Activated T-helper 2 cell treated with anti-CD3 and anti-CD28 coated beads, Interferon-gamma antibody, Interleukin-2, Interleukin-4, amounts not matched to agents 10 μg/mL and 5 μg/mL and 100 μg/mL, durations not matched to agents 14 hours and 24 hours and 36 hours (primary cell): ENCODE measurements at places on chromosomes 7 and 10. TPM values are rescaled to one million over a fixed set of nuclear protein-coding genes. Genes with fewer than 3 reads are reported as not detected.
A peak's percentile ranks its signal among the peaks of the same experiment; 100 is the strongest.

DNA sequence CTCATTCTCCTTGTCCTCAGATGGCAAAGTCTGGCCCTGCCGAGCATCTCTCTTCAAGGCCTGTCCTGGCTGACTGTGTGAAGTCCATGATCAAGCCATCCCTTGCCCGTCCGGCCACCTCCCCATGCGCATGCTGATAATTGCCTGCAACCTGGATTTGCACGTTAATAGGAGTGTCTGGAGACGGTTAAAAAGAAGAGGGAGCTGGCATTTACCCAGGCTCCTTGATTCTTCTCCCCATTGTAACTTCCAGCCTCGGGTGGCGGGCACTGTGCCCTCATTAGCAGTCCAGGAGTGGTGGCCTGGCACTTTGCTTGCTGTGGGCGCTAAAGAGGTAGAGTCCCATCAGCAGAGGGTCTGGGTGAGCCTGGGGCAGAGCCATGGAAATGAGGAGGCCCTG is 157.4 kb downstream of the C10orf105 start:
- H3K4me1 ChIP-seq: no peaks in the 10 kb centered on the region
- H3K27me3 ChIP-seq: peaks cover 15% of the 10 kb centered on the region
- no peak overlapping the region for H3K27ac ChIP-seq
- no peak overlapping the region for H3K4me3 ChIP-seq
- H3K36me3 ChIP-seq: no peaks in the 10 kb centered on the region
- DNase-seq: no peak

DNA sequence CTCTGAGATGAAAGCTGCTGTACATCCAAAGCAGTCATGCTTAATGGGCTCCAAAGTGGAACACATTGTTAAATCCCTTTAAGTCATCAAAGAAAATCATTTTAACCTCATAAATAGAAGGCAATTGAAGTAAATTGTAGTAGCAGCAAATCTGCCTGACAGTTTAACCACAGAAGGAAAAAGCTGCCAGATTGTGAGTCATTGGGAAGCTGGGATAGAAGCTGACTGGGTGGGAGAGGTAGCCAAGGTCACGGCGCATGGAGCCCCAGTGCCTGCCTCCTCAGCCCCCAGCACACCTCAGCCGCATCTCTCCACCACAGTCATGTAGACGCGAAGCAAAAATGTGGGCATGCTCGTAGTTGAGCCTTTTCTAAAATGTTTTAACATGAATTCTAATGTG is 44.0 kb downstream of the TARP start:
- peaks cover 55% of the 10 kb centered on the region for H3K4me1 ChIP-seq
- peaks cover 59% of the 10 kb centered on the region for H3K36me3 ChIP-seq
- DNase-seq: no peak
- H3K27me3 ChIP-seq: no peaks in the 10 kb centered on the region
- H3K4me3 ChIP-seq: no peak overlapping the region
- no peak overlapping the region for H3K27ac ChIP-seq

DNA sequence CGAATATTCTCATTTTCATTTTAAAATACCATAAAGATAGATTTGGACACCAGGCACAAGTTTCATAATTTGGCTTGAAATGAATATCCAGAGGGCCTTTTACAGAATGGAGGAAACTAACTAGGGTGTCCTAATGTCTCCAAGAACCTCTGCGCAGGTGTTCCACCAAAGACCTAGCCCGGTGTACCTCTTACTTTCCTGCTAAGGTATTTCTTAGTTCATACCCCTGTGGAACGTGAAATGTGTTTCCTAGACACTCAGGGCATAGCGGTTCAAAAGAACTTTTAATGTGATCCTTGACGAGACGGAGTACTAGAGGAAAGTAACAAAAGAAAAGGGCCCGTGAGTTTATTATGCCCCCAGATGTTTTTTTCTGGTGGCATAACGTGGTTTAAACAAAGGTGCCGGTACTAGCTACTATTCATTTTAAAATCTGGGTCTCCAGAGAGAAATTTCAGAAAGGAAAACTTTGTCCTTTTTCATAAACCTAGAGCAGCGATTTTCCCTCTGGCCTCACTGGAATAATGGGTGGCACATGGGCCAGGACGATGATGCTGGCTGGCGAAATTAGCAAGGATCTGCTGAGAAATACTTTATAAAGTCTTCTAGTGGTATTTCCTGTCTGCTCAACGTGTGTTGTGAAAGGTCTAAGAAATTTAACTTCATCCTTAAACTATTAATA is 1.4 kb downstream of the APBB1IP start:
- peaks cover 28% of the 10 kb centered on the region for H3K36me3 ChIP-seq
- peak overlapping the region; percentile 86 for H3K27ac ChIP-seq
- H3K4me3 ChIP-seq: peak overlapping the region; percentile 92
- no peaks in the 10 kb centered on the region for H3K27me3 ChIP-seq
- H3K4me1 ChIP-seq: peaks cover 46% of the 10 kb centered on the region

- H3K27me3 ChIP-seq: no peaks in the 10 kb centered on the region
- H3K4me1 ChIP-seq: no peaks in the 10 kb centered on the region
- no peaks in the 10 kb centered on the region for H3K36me3 ChIP-seq
- no peak overlapping the region for H3K27ac ChIP-seq
- no peak for DNase-seq
Measured at GRCh38 chr7:495326-495725, 24.3 kb downstream of the PDGFA start.

- no peaks in the 10 kb centered on the region for H3K36me3 ChIP-seq
- no peak overlapping the region for H3K27ac ChIP-seq
- no peak overlapping the region for H3K4me3 ChIP-seq
Measured at GRCh38 chr10:43225004-43225786, 41.7 kb downstream of the RASGEF1A start.

- DNase-seq: no peak
- H3K4me1 ChIP-seq: peaks cover 37% of the 10 kb centered on the region
- H3K27me3 ChIP-seq: no peaks in the 10 kb centered on the region
- H3K4me3 ChIP-seq: peak overlapping the region; percentile 76
- H3K36me3 ChIP-seq: peaks cover 47% of the 10 kb centered on the region
- H3K27ac ChIP-seq: no peak overlapping the region
Measured at GRCh38 chr7:7569615-7570014, 2.9 kb downstream of the MIOS start.

GRCh38 chr7:27901028-27901760 is 161.2 kb downstream of the TAX1BP1 start:
- peaks cover 24% of the 10 kb centered on the region for H3K4me1 ChIP-seq
- peak; percentile 22 for DNase-seq
- H3K27ac ChIP-seq: no peak overlapping the region
- peaks cover 21% of the 10 kb centered on the region for H3K27me3 ChIP-seq
- H3K36me3 ChIP-seq: no peaks in the 10 kb centered on the region
- H3K4me3 ChIP-seq: no peak overlapping the region

DNA sequence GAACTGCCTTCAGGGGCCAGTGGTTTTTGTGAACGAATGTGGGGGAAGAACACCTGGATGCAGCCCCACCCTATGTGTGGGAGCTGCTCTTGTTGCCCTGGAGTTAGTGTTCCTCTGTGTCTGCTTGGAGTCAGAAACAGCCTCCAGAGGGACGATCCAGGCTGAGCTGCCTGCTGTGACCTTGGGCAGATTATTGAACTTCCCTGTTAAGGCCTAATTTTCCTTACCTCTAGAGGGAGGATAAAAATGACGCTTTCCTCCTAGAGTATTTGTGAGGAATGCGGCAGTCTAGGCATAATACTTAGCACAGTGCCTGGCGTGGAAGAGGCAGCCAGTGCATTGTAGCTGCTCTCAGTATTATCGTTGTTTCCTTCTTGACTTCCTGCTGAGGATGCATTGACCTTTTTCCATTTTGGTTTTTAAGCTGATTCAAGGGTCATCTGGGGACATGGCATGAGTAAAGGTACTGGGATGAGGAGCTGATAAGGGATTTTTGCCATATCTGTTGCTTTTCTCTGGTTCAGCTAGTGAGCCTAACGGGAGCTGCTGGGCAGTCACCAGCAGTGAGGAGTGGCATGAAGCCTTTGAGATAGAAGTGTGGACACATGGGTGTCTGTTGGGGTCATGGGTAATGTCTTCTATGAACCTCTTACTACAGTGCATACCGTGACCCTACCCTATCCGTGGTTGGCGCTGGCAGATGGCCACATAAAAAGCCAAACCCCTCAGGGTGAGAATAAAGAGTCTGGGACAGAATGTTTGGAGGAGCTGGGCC is 6.4 kb downstream of the ZFYVE27 start:
- H3K4me1 ChIP-seq: peaks cover 22% of the 10 kb centered on the region
- no peak overlapping the region for H3K4me3 ChIP-seq
- no peak for DNase-seq
- H3K36me3 ChIP-seq: peaks cover 77% of the 10 kb centered on the region

DNA sequence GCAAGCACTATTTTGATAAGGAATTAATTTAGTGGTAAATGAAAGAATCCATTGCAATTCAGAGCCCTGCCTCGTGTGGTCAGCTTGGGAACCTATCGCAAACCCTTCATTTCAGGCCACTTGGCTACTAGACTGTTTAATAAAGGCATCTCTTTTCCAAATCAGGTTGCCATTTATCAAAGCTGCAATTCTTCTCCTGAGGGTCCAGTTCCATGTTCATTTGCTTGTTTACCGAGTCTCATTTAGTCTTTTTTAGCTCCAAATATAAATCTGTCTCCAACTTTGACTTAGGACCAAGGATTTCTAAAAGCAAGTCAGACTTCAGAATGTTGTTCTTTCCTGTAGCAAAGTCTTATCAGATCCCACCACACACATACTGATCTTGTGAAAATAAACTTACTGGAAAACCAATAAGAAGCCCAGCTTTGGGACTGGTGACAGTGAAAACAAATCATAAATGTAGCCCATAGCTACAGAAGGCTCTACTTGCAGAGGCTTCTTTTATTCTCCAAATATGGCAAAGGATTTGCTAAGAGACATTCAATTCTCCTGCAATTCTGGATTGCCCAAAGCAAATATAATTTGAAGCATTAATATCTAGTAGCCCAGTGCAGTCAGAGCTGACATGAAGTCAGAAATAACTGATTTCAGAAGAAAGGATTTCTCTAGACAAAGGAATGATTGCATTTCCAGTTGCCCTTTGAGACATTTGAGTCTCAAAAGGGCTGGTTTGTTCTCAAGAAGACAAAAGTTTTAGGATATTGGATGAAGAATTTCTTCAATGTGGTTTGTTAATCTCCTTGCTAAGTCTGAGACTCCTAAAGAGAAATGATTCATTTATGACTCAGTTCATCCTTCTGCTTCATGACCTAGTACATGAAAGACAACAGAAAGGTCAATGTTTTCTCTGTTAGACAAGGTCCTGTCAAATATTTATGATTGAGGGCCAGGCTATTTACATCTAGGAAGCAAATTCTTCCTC is 28.0 kb downstream of the PPP1R3C start:
- no peak overlapping the region for H3K4me3 ChIP-seq
- H3K4me1 ChIP-seq: no peaks in the 10 kb centered on the region
- no peak overlapping the region for H3K27ac ChIP-seq
- H3K36me3 ChIP-seq: no peaks in the 10 kb centered on the region
- DNase-seq: no peak
- H3K27me3 ChIP-seq: no peaks in the 10 kb centered on the region

DNA sequence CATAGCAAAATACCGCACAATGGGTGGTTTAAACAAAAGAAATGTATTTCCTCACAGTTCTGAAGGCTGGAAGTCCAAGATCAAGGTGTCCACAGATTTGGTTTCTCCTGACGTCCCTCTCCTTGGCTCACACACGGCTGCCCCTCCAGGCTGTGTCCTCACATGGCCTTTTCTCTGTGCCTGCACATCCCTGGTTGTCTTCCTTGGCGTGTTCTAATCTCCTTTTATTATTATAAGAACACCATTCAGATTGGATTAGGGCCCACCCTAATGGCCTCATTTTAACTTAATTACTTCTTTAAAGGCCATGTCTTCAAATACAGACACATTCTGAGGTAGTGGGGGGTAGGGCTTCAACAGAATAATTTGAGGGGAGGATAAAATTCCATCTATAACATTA is 87.9 kb downstream of the FZD1 start:
- no peak for DNase-seq
- H3K36me3 ChIP-seq: no peaks in the 10 kb centered on the region
- H3K4me1 ChIP-seq: no peaks in the 10 kb centered on the region

DNA sequence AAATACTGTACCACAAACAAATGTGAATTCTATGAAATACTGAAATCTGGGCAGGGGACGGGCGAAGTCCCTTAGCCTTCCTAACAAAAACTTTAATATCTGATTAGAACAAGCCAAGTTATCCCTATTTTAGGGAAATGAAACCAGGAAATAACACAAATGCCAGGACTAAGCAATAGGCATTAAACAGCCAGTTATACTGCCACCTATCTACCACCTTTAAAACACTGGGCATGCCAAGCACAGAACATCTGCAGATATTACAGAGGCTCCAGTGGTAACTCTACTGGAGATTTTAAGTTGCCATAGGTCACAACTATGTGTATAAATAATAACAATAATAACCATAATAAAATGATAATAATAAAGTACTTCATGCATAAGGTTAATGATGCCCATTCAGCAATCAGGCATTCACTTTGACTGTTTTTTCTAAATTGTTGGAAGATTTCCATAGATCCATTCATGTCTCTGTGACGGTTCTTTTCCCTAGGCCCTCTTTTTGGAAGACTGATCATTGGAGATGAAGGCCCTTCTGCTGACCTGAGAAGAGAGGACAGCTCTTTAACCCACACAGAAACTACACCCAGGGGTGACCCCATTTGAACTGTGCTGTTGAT is 195.7 kb downstream of the CACNA2D1 start:
- H3K36me3 ChIP-seq: no peaks in the 10 kb centered on the region
- H3K27ac ChIP-seq: no peak overlapping the region

GRCh38 chr7:84228526-84228925 is 33.9 kb upstream of the SEMA3A start:
- H3K4me1 ChIP-seq: no peaks in the 10 kb centered on the region
- no peak overlapping the region for H3K27ac ChIP-seq
- H3K36me3 ChIP-seq: no peaks in the 10 kb centered on the region
- no peak overlapping the region for H3K4me3 ChIP-seq

GRCh38 chr7:22861576-22861975 is 38.9 kb upstream of the TOMM7 start:
- no peak overlapping the region for H3K4me3 ChIP-seq
- no peak for DNase-seq
- no peaks in the 10 kb centered on the region for H3K27me3 ChIP-seq
- peaks cover 81% of the 10 kb centered on the region for H3K36me3 ChIP-seq
- H3K4me1 ChIP-seq: peaks cover 32% of the 10 kb centered on the region

- H3K27ac ChIP-seq: no peak overlapping the region
- H3K4me1 ChIP-seq: peaks cover 4% of the 10 kb centered on the region
- peaks cover 4% of the 10 kb centered on the region for H3K27me3 ChIP-seq
- no peaks in the 10 kb centered on the region for H3K36me3 ChIP-seq
- H3K4me3 ChIP-seq: no peak overlapping the region
- no peak for DNase-seq
Measured at GRCh38 chr7:28106321-28106829, 74.2 kb downstream of the JAZF1 start.

- no peaks in the 10 kb centered on the region for H3K27me3 ChIP-seq
- peak overlapping the region; percentile 92 for H3K27ac ChIP-seq
- H3K4me1 ChIP-seq: peaks cover 45% of the 10 kb centered on the region
- H3K4me3 ChIP-seq: peak overlapping the region; percentile 81
- no peak for DNase-seq
Measured at GRCh38 chr10:35126062-35126529, 550 bp upstream of the CREM start.

AGMO gene
- total RNA-seq: not detected in 2 replicates

MPP7 gene
- 0.60 and 0.73 TPM in 2 replicates for total RNA-seq

NSUN5 gene
- 58.3 and 63.2 TPM in 2 replicates for total RNA-seq

SLC26A4 gene
- total RNA-seq: 3.6 and 3.9 TPM in 2 replicates

CLDN4 gene
- total RNA-seq: not detected in 2 replicates

SH2D4B gene
- 0.05 TPM in 1 of 2 replicates, not detected in the other for total RNA-seq

PTPRN2 gene
- 1.1 and 1.3 TPM in 2 replicates for total RNA-seq

HOGA1 gene
- total RNA-seq: not detected in 2 replicates

ASB15 gene
- not detected in 2 replicates for total RNA-seq

TRIM50 gene
- total RNA-seq: not detected in 2 replicates

ZNF503 gene
- 0.30 and 0.34 TPM in 2 replicates for total RNA-seq
